Activated T-cell treated with anti-CD3 and anti-CD28 coated beads, Interleukin-2, amount 50 U/mL, for 1 hour (primary cell): ENCODE measurements at places on chromosomes 6 and 20.

DNA sequence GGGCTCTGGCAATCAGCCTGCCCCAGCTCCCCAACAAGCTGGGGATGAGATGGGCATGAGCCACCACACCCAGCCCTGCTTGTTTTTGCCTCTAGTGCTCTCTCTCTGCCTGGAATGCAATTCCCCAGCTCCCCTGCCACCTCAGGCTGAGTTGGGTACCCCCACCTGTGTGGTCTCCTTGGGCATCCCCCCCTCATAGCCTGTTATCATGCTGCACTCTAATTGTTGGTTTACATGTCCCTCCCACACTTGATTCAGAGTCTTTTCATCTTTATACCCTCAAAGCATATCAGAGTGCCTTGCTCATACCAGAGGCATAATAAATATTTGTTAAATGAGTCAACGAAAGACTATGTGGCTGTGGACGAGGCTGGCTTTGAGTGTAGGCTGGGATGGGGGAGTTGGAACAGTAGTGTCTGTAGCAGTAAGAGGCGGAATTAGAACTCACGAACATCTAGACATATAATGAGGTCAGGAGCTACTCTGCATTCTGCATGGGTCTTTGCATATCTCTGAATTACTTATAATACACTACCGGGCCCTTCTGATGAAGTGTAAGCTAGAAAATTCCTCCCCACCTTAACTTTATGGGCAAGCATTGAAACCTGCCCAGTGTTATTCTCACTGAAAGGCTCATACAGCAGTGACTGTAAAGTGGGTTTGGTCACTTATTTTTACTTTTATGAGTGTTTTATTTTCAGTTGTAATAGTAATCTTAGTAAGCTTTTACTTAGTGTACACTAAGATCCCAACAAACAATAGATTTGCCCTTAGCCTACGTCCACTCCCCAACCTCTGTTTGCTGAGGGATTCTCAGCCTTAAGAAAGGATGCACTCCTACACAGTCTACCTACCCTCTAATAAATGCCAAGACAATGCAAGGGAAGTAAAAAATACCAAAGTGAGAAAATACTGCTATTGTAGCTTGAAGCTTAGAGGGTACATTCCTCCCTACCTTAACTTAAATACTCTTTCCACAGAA, 58.7 kb downstream of the EDN1 start:
- DNase-seq = no peak

DNA sequence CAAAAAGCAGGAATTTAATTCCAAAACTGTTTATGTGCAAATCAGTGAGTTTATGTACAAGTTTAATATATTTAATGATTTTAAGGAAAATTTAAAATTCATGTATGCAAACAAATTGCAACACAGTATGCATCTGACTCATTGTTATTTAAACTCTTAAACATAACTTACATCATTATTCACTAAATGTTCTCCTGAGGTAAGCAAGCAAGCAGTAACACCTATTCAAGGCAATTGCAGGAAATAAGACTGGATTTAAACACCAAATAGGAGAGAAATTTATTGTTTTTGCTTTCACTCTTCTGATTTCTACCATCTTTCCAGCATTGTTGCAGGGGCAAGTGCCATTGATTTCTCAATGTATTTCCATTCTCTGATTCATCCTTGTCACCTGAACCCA, 239.5 kb downstream of the TFAP2A start:
- no peak for DNase-seq

- DNase-seq = no peak
Measured at GRCh38 chr6:72551470-72551869, 70.4 kb upstream of the KCNQ5 start.

GRCh38 chr6:34705241-34705640, 8.7 kb upstream of the ILRUN start:
- DNase-seq = no peak

DNA sequence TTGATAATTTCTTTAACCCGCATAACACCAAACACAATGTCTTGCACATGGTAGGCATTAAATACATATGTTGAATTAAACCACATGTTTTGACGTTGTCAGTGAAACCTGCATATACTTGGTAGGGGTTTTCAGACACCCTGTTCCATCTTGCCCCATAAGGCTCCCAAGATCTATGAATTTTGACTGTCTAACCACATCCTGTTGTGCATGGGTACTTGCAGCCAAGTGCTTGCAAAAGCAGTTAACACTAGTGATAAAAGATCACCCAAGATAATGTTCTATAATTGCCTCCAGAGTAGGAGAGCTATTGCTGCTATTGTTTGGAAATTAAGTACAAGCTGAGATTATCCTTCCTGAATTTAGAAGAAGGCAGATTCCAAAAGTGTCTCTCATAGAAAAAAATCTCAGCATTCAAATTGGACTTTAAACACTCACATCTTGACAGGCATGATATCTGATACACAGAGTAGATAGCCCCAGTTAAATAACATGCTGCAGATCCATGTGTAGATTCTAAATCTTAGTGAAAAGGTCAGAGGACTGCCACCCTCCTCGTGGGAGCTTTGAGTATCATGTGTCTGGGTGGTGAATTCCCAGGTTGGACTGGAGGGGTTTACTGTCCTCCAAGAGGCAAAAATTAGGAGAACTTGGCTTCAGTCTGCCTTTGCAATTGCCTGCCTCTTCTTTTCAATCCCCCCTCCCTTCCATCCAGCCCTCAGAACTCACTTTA, 25.8 kb upstream of the CCN6 start:
- no peak for DNase-seq

DNA sequence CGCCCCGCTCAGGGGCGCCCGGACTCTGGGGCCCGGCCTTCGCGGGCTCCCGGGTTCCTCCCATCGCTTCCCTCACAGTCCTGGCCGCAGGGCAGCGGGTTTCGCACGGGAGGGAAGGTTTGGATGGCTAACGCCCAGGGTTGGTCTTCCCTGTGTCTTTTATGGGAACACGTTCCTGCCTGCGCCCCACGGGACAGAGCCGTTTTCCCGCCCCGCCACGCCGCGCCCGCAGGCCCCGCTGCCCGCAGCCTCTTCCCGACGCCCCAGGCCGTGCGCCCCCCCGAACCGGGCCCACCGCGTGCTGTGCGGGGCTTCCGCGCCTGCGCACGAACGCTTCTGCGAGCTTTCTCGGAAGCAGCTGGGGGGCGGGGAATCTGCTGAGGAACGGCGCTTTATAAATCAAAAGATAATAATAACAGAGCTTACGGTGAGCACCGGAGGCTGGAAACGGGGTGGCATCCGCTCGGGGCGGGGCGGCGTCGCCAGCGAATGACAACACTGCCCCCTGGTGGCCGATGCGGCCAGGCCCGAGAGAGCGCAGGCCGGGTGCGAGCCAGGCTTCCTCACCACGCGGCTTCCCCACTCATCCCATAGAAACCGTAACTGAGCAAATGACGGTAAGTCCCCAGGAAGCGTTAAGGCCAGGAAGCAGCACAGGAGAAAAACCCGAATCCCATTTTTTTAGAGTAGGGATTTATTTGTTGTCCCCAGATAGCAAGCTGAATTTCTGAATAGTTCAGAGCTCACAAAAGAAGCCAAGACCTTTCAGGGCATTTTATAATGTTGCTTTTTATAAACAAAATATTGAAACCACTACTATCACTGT, 116.4 kb downstream of the MYLK4 start:
- peak; percentile 85 for DNase-seq

DNA sequence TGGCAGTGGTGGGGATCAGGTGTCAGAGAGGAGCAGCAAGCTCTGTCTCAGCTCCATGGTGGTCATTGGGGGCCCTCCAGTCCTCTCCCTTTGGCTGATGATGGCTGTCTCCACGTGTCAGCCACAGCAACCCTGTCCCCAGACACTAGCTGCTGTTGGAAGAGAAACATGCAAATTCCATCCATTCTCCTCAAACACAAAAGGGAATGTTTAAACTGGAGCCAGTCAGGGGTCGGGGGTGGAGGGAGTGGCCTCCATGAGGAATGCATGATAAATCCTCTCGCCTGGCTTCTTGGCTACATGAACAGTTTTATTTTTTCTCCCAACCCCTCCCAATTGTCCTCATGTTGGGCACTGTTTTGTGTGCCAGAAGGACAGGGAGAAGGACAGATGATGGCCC, 86.4 kb downstream of the EDN3 start:
- no peak for DNase-seq

DNA sequence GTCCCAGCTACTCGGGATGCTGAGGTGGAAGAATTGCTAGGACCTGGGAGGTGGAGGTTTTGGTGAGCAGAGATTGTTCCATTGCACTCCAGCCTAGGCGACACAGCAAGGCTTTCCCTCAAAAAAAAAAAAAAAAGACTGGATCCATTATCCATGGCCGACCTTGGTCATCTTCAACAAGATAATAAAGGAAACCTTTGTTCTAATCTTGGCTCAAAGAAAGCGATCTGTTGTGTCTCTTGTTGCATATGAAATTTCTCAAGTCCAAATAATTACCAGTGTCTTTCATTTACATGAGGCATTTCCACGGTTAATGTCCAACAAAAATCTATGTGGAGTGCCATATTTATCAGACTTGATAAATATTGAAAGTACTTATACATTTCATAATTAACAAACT, 23.7 kb upstream of the KIF16B start:
- DNase-seq = no peak

DNA sequence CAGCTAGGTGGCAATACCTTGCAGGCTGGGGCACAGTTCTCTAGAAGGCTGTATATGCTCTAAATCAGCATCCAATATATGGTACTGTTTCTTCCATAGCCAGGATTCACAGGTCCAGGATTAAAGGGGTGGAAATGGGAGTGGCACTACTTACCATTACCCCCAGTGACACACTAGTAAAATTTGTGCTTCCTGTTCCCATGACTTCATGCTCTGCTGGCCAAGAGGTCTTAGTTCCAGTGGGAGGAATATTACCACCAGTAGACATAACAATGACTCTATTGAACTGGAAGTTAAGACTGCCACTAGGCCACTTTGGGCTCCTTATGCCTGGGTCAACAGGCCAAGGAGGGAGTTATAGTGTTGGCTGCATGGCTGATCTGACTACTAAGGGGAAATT, 174.3 kb upstream of the TNFAIP3 start:
- DNase-seq = no peak

GRCh38 chr6:101181006-101181405, 212.5 kb upstream of the GRIK2 start:
- DNase-seq = no peak

DNA sequence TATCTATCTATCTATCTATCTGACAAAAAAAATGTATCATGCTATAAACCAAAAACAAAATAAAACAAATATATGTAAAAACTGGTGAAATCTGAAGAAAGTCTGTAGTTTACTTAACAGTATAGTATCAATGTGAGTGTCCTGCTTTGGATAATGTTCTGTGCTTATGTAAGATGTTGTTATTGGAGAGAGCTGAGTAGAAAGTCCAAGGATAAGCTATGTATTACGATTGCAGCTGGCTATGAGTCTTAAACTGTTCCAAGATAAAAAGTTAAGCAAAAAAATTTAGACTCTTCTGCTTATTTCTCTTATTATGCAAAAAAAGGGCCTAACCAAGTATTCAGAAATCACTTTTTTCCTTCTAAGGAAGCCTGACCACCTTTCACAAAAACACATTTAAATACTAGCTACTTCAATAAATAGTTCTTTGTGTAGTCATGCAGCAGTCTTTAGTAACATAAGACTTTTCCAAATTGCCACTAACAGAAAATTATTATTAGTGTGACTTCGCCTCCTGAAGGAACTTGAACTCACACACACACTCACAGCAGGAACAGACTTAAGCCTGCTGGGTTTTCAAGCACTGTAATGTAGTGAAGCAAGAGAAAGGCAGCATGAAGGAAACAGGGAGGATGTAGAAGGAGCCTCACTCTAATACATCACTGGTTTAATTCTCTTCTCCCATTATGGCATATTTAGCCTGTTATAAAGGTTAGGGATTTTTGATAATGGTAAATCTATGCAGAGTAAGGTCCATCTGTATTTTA, 265.8 kb upstream of the GJE1 start:
- DNase-seq = no peak

DNA sequence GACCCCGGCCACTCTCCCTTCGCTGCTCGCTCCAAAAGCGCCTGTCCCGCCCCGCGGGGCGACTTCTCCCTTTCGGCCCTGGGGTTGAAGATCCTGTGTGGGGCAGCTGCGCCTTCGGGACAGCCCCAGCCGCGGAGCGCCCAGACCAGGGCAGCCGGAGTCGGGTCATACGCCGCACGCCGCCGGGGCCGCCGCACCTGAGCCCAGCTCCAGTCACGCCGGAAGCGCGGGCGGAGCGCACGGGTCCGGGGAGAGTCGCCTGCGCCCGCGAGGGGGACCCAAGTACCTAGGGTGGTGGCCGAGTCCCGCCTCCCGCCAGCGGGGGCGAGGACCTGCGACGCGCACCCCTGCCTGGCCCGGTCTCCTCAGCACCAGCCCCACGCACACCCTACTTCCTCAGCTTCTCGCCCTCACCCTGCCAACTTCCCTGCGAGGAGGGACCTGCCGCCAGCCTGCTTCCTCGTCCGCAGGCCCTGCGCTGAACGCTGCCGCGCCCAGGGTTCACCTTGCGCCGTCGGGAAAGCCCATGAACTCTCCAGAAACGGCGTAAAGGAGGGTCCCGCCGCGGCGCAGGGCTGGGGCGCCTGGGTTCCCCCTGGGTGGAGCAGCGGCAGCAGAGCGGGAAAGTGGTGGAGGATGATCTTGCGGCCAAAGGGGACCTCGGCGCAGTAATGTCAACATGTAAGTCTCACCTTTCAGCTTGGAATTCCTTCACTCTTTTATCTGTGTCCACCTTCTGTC, at the start of gene ADGRG6:
ADGRG6 (plus strand) TSS at position 357 of the 741 bp plus-strand sequence; CDS start at position 680, 323 bp downstream.
- DNase-seq = peak; percentile 50

- DNase-seq = no peak
Measured at GRCh38 chr6:4944325-4944724, 59.5 kb downstream of the RPP40 start.

DNA sequence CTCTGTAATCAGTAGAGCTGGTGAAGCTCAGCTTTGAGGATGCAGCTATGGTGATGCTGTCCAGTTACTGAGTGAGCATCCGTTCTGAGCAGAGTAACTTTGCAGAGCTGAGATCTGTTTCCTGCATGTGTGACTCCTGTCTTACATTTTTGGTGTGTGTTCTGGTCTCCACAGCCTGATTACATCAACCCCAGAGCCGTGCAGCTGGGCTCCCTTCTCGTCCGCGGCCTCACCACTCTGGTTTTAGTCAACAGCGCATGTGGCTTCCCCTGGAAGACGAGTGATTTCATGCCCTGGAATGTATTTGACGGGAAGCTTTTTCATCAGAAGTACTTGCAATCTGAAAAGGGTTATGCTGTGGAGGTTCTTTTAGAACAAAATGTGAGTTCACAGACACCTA, 81.6 kb downstream of the FAM120B start:
- DNase-seq = no peak

DNA sequence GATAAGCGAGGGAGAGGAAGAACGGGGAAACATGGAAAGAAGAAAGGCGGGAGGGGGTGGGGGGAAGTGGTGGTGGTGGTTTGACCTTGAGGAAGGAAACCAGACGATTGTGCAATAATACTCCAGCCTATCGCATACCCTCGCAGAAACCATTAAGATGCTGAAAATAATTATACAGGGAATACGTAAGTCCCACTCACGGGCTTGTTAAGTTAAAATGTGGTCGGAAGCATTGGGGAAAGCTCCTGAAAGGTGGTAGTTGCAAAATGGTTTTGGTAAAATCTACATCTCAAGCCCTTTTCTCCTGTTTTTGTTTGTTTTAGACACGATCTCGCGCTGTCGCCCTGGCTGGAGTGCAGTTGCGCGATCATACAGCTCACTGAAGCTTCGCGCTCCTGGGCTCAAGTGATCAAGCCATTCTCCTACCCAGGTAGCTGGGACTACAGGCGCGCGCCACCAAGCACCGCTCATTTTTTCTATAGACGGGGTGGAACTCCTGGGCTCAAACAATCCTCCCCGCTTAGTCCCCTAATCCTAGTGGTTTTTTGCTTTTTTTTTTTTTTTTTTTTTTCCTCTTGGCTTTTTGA, 128.9 kb upstream of the ZNF184 start:
- DNase-seq = no peak

GRCh38 chr6:156963712-156964700, 186.8 kb downstream of the ARID1B start:
- DNase-seq = no peak
